Memory B cell (primary cell): ENCODE measurements at places on chromosomes 5 and 9.

- DNase-seq = no peak
Measured at GRCh38 chr9:91077624-91078368, 276.2 kb downstream of the SYK start.

DNA sequence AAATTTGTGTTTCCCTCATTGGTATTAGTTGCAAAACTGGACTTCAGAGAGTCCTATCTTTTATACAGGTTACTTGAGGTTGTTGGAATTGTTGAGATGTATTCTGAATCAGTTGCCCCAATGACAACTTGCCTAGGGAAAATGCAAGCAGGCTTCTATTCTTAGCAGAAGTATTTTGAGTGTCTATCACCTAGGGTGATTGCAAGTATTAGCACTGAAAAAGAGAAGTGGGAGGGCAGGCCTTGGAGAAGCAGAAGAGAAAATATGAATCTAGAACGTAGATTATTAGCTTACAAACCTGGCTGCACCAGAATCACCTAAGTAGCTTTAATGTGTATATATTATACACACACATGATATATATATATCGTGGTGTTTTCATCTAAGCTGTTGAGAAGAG is 43.2 kb downstream of the ADAMTS12 start:
- DNase-seq = no peak

- DNase-seq = no peak
Measured at GRCh38 chr9:93320591-93321219, 130.8 kb upstream of the FAM120A start.

DNA sequence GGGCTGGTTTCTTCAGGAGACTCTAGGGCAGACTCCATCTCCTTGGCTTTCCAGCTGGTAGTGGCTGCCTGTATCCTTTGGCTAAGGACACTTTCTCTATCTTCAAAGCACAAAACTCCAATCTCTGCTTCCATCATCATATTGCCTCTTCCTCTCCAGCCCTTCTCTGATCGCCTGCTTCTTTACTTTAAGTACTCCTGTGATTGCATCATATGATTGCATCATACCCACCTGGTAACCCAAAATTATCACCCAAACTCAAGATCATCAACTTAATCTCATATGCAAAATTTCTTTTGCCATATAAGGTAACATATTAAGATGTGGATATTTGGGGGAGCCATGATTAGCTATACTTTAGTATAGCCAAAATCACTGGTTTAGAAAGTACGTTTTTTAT is 1092.6 kb upstream of the CDH6 start:
- no peak for DNase-seq

DNA sequence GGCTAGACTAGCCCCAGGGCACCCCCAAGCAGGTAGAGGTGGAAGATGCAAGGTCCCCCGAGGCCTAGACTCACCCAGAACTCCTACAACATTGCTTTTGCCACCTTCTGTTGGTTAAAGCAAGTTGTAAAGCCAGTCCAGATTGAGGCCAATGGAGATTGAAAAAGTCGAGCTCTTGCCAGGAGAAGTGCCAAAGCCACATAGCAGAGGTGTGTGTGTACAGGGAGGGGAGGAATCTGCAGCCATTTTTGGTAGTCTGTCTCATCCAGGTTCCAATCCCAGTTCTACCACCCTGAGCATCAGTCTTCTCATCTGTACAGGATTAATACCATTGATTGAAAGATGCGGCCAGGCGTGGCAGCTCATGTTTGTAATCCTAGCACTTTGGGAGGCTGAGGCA is 12.3 kb upstream of the URM1 start:
- DNase-seq = no peak

DNA sequence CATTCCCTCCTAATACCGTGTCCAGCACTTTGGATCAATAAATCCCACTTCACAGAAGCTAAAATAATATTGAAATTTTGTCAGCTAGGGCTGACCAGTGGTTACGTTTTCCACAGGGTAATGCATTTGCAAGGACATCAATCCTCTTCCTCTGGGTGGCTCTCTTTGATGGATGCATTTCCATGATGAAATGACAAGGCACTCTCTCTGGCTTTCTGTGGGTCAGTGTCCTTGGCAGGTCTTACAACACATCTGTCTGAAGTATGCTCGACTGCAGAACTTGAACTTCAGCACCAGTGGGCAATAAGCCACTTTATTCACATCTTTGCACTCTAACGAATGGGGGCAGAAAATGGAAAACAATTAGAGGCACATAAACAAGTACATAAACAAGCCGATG is 330.1 kb downstream of the ADAMTS6 start:
- no peak for DNase-seq

DNA sequence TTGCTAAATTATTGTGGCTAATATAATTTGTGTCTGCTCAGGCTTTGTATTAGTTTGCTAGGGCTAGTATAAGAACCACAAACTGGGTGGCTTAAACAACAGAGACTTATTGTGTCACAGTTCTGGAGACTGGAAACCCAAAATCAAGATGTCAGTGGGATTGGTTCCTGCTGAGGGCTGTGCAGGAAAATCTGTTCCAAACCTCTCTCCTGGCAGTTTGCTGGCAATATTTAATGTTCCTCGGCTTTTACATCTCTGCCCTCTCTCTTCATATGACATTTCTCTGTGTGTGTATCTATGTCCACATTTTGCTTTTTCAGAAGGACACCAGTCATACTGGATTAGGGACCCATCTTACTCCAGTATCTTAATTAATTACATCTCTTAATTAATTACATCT is 498.8 kb upstream of the CD180 start:
- no peak for DNase-seq

DNA sequence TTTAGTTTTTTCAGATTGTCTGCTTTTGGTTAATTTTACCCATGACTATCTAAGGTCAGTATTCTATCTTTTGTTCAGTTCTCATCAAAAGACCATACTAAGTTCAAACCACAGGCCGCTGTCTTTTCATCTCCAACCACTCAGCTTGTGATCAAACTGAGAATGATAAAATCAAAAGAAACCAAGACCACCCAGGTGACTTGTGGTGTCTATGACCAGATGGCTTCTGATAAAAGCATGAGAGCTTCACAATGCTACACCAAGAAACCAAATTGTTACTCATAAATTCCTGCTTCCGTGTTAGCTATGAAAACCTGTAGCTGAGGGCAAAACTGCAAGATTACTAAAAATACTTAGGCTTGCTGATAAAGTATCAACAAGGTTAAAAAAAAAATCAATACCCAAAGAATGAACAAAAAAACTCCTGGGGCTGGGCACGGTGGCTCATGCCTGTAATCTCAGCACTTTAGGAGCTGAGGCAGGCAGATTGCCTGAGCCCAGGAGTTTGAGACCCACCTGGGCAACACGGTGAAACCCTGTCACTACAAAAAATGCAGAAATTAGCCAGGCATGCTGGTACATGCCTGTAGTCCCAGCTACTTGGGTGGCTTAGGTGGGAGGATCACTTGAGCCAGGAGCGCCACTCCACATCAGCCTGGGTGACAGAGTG is 25.8 kb upstream of the GPX8 start:
- DNase-seq = no peak

DNA sequence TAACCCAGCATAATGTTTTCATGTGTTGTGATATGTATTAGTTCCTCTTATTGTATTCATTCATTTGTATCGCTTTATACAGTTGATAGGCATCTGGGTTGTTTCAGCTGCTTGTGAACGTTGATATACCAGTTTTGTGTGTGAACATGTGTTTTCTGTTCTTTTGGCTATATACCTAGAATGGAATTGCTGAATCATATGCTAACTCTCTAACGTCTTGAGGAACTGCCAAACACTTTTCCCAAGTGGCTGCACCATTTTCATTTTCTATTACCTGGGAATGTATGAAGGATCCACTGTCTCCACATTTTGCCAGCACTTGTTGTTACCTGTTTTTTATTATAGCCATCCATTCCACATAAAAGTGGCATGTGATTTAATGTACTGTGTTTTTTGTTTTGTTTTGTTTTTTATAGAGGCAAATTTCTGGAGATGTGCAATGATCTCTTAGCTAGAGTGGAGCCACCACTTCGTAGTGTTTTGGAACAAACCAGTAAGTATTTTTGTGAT is 34.6 kb downstream of the HSPA4 start:
- no peak for DNase-seq

DNA sequence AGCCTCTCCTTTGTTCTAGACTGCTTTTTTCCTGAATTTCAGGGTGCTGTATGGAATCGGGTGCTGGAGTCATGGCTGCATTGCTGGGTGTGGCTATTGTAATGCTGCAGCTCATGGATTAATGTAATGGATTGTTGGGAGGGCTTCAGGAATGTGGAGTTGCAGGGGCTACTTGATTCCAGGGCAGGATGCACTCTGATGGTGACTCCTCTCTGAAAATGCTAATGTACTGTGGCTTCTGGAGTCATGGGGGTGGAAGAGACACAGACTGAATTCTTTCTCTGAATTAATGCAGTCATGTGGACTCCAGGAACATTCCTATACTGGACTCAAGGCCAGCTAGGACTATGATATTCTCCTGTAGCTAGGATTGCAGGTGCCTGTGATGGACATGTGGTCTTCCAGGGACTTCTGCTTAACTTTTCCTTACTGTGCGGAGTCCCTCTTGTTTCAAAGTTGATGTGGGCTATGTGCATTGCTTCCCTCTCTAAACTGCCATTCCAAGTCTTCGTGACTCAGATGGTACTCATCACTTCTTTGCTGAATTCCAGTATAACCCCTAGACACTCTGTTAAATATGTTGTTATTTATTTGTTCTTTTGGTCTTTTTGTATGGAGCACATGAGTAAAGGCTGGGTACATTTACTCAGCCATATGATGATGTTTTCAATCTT is 396.2 kb downstream of the KCTD16 start:
- DNase-seq = no peak

GRCh38 chr5:111401906-111402305 is 110.4 kb downstream of the STARD4 start:
- DNase-seq = no peak

- no peak for DNase-seq
Measured at GRCh38 chr9:18488886-18489285, 14.9 kb downstream of the ADAMTSL1 start.

DNA sequence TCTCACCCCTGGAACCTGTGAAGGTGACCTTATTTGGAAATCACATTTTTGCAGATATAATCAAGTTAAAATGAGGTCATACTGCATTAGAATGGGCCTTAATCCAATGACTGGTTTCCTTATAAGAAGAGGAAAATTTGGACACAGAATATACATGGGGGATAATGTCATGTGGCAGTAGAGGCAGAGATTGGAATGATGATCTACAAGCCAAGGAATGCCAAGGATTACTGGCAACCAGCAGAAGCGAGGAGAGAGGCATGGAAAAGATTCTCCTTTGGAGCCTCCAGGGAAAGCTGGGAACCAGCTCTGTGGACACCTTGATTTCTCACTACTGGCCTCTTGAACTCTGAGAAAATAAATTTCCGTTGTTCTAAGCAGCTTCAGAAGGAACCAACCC is 20.2 kb upstream of the CEP78 start:
- no peak for DNase-seq

GRCh38 chr9:138053321-138053868 is 175.8 kb downstream of the CACNA1B start:
- DNase-seq = no peak

- no peak for DNase-seq
Measured at GRCh38 chr9:20611691-20612287, 10.5 kb downstream of the MLLT3 start.

- DNase-seq = no peak
Measured at GRCh38 chr9:36118706-36119105, 17.8 kb upstream of the GLIPR2 start.

DNA sequence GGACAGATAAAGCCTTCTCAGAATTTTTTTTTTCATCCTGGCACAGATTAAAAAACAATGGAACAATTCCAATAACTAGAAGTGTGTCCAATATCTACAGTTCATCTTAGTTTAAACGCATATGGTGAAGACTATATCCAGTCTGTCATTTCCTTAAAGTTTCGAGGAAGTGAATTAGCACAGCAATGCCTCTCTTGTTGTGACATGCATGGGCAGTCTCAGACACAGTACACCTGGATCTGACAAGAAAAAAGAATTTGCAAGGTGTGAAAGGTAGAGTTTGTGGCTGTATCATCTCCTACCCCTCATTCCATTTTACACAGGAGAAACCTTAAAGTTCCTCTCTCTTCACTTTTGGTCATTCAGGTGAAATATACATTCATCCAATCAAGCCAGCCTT is 100.6 kb upstream of the ADAMTS19 start:
- DNase-seq = no peak

- no peak for DNase-seq
Measured at GRCh38 chr9:2270565-2270964, 255.4 kb downstream of the SMARCA2 start.

- DNase-seq = no peak
Measured at GRCh38 chr5:178389026-178389729, 156.6 kb upstream of the PHYKPL start.

DNA sequence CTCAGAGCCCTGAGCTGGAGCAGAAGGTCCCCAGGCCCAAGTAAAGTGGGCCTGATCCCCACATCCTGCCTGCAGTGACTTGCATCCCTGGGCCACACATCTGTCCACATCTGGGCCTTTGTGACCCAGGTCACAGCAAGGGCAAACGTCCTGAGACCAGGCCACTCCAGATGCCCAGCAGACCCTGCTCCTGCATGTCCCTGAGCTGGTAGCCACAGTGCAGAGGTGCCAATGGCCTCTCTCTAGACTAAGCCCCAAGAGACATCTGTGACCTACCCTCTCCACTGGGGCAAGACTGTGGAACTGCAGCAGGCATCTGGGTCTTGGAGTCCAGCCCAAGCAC is 2.5 kb downstream of the FLT4 start:
- DNase-seq = no peak

- no peak for DNase-seq
Measured at GRCh38 chr5:133754575-133755169, 142.3 kb upstream of the FSTL4 start.

DNA sequence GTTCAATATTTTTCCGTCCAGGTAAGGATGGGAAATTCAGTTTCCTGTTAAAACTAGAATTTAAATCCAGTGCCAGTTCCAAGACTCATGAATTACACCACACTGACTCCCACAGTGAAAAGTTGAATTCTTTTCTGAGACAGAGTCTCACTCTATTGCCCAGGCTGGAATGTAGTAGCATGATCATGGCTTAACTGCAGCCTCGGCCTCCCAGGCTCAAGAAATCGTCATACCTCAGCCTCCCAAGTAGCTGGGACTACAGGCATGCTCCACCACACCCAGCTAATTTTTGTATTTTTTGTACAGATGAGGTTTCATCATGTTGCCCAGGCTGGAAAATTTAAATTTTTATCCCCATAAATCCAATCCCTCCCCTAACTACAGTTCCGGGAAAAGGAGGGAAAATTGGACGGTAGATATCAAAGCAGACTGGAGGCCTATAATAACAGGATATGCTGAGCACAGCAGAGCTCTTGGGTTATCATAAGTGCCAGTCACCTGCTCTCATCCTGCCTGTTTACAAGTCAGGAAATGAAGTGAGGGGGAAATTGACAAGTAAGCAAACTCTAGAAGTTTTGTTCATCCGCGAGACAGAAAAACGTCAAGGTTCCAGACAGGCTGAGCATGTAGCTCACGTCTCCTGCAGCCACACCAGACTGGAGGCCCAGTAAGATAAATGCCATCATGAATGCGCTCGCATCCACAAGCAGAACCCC is 105.7 kb downstream of the UGCG start:
- no peak for DNase-seq
